Esophagus squamous epithelium (tissue), 5 donors: ENCODE measurements at places on chromosomes 4 and X.

GRCh38 chrX:84170931-84171330, 17.1 kb downstream of the RPS6KA6 start:
- DNase-seq = no peak

DNA sequence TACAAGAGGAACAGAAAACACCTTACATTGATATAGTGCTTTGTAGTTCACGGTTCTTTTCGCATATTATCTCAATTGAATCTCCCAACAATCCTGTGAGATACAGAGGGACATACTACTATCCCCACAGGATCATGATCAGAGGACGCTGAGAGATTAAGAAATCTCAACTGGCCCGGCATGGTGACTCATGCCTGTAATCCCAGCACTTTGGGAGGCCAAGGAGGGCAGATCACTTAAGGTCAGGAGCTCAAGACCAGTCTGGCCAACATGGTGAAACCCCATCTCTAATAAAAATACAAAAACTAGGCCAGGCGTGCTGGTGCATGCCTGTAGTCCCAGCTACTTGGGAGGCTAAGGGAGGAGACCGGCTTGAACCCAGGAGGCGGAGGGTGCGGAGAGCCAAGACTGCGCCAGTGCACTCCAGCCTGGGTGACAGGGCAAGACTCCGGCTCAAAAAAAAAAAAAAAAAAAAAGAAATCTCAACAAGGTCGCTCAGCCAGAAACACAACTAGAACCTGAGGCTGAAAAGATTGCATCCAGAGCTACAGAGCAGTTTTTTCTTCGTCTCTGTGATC, 7.4 kb downstream of the APOO start:
- no peak for DNase-seq

- DNase-seq = no peak
Measured at GRCh38 chr4:7298619-7299009, 106.3 kb downstream of the SORCS2 start.

- no peak for DNase-seq
Measured at GRCh38 chr4:41452484-41453225, 85.3 kb upstream of the LIMCH1 start.

- no peak for DNase-seq
Measured at GRCh38 chrX:138986235-138986634, 274.7 kb upstream of the FGF13 start.

DNA sequence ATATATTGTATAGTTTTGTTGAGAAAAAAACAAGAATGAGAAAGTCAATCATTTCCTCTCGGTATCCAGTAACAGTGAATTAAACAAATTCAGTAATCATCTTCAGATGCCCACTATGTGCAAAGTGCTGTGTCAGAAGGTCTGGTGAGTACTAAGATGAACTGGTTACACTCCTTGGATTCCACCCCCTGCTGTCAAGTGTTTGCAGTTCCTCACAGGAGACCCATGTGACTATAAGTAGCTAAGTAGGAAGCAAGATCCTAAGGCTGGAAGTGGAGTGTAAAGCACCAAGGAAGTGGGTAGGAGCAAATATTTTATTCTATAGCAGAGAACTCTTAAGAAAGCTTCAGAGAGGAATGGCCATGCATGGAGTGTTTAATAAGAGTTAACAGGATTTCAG, 73.6 kb downstream of the SNX25 start:
- no peak for DNase-seq

GRCh38 chr4:184420881-184421416, 53.4 kb downstream of the IRF2 start:
- DNase-seq = no peak

DNA sequence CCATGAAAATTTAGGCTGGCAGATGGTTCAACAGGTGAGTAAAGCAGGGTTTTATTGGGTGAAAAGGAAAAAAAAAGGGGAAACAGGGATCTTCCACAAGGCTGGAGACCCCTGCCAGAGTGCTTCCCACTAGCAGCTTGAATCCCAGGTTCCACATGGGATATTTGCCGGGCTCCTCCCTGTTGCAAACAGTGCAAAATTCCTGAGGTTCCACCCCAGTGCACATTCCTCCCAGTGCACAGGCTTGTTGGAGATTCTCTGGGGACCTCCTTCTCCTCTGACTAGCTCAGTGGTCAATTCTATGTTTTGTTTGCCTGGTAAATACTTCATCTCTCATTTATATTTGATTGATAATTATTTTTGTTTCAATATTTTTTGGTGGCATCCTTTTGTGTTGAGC, 66.4 kb upstream of the UGT2B15 start:
- DNase-seq = no peak

- DNase-seq = no peak
Measured at GRCh38 chr4:73187325-73187724, 71.3 kb downstream of the ANKRD17 start.

- DNase-seq = no peak
Measured at GRCh38 chrX:72131317-72132294, at the start of gene RTL5. Gene RTL5, minus strand, starts transcription at chrX:72131915.

DNA sequence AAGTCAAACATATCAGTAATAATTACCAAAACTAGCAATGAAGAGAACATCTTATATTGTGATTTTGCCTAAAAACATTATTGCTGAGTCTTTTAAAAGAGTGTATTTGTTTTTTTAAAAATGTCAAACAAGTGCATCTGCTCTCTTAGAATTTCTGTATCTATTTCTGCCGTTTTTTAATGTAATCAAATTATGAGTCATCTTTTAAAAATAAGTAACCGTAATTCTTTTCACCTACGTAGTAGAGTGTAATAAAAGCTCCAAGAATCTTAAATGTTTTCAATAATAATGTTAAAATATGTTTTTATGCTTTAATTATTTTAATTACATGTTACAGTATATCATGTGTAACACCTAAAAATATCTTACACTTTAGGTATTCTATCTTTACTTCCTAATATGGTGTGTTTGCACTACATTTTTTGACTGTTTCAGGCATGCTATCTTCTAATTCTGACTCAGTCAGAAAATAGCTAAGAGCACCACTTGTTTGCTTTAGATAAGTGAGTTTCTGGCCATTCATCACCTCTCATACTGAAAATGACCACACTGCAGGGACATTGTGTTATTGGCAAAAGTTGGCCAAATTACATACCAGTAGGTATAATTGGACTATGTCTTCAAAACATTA, 368.5 kb downstream of the PCDH7 start:
- no peak for DNase-seq

DNA sequence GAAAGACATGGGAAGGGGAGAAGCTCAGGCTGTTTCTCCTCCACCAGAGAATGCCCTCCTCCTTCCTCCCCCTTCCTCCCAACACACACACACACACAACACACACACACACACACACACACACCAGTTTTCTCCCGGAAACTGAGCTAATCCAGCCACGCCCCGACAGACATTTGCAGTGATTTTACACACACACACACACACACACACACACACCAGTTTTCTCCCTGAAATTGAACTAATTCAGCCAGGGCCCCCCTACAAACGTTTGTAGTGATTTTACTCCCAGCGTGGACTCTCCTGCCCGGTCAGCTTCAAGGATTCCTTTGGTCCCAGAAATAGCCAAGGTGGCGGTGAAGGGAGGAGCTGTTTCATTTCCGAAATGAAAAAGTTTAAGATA, 32.9 kb upstream of the STX18 start:
- peak; percentile 3 for DNase-seq

DNA sequence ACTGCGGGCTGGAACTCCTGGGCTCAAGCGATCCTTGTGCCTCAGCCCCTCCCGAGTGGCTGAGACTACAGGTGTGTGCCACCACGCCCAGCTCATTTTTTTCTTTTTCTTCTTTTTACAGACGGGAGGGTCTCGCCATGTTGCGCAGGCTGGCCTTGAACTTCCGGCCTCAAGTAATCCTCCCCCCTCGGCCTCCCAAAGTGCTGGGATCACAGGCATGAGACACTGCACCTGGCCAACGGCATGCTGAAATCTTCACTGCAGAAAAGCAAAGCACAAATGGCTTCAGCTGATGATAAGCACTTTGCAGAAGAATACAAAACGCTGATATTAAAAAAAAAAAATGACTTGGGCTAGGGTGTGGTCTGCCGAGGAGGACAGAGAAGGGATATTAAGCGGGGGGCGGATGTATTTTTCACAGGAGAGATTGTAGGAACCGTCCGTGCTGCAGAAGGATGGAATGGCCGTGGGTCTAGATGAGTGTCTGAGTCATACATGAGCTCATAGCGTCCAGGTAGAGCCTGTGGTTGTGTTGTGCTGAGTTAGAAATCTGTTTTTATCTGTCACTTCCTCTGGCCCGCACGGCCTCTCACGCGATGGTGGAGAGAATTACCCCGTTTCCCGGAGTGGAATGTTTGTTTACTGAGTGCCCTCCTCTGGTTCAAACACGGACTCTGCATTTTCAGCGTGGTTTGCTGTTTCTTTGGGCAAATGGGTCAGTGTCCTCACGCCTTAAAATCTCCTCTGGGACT, 8.5 kb upstream of the AKAP17A start:
- no peak for DNase-seq

DNA sequence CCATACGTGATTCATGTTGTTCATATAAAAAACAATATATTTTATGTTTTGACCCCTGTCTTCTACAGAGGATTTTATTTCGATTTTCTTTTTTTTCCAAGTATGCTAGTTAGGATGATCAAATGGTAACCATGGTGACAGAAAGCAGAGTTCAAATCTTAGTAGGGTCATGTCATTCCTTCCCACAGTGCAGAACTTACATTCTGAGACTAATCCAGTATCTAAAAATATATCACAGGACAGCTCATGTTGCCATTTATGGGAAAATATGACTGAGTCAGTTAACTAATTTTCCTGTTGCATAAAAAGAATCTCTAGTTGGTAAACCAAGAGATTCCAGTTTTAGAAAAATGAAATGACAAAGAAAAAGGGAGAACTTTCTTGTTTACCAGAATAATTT, 209.5 kb downstream of the PARM1 start:
- no peak for DNase-seq
